ENCODE measurements at places on chromosomes 3 and 15.

GRCh38 chr3:152508705-152509104 lies 240.0 kb downstream of the MBNL1 start:
- no peak for DNase-seq

GRCh38 chr15:83046558-83047127 lies 20.4 kb downstream of the BTBD1 start:
- DNase-seq = no peak

DNA sequence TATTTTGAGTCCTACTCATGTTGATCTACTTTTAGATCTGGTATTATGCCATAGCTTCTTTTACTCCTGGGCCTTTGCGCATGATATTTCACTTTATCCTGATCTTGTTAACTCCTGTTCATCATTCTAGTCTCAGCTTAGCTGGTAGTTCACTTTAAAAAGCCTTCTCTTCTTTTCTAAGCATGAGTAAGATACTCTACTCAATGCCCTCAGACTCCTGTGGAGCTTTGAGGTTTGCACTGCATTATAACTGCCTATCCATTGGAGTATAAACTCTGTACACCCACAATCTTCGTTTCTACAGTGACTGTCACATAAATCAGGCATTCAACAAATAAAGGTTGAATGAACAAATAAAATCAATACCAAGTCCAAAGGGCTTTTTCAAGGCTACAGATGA lies 357.9 kb upstream of the KCNH8 start:
- no peak for DNase-seq

GRCh38 chr15:80404057-80404760 lies at the start of gene ARNT2:
TSS of gene ARNT2 (plus strand) at chr15:80404382. CDS start at chr15:80404516, 134 bp downstream.
- DNase-seq = no peak

DNA sequence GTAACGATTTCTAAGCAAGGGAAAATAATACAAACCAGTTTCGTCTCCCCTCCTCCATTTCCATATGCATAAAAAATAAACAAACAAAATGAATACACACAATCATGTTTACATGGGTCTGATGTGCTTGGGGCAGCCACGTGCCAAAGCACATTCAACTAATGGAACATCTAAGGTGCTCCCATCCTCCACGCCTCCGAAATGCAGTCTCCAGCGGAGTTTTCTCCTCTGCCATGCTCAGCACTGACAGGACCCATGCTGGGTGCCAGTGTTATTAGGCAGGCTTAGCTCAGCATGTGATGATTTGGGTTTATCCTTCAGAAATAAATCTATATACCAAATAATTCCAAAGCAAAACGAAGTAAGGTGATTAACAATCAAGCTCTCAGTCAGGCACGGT lies 337.3 kb upstream of the ATP10A start:
- no peak for DNase-seq

- no peak for DNase-seq
Measured at GRCh38 chr3:140954576-140954975, 12.9 kb downstream of the SLC25A36 start.

GRCh38 chr3:144375088-144375487 lies 403.5 kb downstream of the DIPK2A start:
- DNase-seq = no peak

- DNase-seq = no peak
Measured at GRCh38 chr3:86244905-86245304, 746.0 kb downstream of the VGLL3 start.

DNA sequence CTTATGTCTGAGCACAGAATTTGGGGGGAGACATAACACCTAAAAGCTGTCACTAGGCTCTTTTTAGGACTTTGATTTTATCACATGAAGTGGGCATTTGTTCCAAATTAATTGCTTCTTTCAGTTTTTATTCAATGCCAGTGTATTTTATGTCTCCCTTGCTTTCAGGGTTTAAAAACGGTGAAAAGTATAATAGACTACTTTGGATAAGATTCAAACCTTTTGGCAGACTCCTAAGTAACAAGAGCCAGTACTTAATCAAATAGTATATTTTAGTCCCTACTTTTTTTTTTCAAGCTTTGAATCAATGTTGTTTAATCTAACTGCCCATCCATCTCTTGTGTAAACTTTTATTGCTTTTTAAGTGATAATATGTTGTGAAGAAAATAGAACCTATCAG lies 847.2 kb upstream of the DPPA4 start:
- no peak for DNase-seq

GRCh38 chr3:195885036-195885891 lies 23.1 kb downstream of the TNK2 start:
- no peak for DNase-seq

DNA sequence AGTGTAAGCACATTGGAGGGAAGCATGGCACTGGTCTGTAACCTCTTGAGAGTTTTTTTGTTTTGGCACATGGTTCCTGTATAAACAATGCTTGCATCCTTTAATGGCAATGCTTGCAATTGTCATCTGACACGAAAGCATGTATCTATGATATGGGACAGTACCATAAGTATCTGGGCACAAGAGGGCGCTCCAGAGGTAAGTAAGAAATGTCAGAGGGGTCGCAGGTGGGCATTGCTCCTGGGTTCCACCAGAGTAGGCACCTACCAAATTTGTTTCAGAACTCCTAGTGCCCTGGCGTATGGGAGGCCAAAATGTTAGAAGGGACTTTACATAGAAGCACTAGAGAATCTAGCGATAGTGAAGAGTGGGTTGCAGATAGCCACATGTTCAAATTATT lies 58.7 kb upstream of the BCHE start:
- DNase-seq = no peak

DNA sequence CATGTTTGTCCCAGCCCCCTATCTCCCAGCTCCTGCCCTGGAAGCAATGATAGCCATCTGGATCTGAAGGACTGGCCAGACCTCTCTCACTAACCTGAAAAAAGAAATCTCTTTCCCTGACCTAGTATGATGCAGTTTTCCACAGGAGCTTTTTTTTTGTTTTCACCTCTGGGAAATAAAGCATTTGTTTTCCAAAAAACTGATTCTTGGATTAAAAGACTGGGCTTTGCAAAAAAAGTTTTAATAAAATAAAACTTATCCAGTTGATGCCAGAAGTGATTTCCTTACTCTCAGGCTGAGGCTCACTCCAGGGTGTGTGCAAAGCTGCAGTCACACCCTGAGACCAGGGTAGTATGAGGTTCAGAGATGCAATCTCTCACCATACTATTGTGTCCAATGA lies 104.0 kb downstream of the RYK start:
- DNase-seq = no peak

DNA sequence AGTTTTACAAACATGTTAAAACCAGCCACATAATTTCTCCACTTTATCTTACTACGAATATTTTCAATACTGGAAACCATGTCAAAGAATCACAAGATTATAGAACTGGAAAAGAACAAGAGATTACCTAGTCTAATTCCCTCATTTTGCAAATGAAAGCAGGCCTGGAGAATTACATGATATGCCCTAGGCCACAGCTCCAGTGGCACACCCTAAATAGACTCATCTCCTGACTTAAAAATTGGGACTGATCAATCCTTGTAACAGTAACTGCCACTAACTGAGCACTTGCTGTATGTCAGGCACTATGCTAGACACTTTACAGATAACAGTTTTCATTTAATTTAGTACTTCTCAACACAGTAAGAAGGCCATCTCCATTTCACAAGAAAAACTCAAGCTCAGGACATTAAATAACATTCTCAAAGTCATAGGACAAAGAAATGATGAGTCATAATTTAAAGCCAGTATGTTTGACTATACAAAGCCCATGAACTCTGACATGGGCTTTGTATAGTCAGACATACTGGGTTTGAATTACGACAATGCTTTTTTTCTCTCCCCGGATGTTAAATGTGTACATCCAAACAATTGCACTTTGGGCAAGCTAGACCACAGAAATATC lies 9.4 kb downstream of the IGSF11 start:
- no peak for DNase-seq

- no peak for DNase-seq
Measured at GRCh38 chr3:107973961-107974360, 116.9 kb downstream of the CD47 start.

DNA sequence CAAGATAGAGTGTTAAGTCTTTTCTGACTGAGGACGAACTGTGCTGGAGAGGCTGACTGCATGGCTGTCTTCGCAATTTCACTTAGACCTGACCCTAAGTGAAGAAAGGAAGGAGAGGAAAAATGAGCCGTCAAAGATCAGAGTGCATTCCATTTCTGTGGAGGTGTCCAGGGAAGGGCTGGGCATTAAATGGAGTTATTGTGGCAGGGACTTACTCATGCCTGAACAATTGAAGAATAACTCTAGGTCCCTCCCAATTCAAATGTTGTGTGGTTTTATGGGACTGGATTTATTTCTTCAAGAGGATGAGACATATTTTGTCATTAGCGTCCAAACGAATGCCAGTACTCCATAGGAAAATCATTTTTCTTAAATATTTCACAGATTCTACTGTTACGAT lies 187.3 kb upstream of the CFAP20DC start:
- no peak for DNase-seq

DNA sequence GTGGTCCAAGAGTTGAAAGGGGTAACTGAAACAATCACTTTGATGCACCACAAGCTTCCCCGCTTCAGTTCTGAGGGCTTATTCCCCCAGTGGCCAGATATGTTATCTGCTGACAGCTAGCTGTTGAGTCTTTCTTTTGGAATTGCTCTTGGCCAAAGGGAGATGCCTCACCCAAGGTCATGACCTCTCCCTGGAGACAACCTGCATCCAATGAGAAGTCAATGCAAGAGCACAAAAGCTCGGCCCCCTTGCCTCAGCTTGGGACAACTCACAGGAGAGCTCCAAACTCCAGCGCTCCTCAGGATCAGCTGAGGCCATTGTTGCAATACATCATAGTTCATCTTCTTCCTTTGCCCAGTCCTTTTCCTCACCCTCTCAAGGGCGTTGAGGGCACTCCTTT lies 31.0 kb upstream of the THBS1 start:
- DNase-seq = no peak

GRCh38 chr15:95146481-95146880 lies 915.1 kb downstream of the MCTP2 start:
- DNase-seq = no peak

DNA sequence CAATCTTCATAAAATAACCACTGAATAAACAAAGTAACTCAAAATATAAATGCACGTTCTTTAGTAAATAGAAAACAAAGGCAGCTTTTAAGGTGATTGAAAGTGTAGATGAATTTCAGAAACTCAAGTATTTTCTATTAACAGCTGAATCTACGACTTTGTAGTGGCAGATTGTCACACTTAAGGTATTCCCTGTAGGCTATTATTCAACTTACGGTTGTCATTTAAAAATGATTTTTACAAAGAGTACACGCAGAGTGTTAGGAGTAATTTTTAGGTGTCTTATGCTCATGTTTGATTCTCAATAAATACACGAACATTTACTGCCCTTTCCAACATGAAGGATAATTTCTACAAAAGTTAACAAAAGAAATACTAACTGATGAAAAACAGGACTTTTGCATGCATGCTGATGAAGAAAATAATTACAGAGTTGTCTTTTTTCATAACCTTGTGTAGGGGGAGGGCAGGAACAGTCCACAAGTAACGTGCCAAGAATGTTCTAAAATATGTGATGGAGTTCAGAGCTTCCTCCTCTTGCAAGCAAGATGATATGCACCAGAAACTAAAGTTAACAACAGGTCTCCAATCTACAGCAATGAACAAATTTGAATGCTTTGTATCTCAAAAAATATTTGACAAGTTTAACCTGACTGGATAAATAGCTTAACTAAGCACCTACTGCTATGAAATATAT lies 16.7 kb downstream of the DCBLD2 start:
- no peak for DNase-seq

GRCh38 chr3:112557976-112558375 lies 3.8 kb downstream of the ATG3 start:
- no peak for DNase-seq

DNA sequence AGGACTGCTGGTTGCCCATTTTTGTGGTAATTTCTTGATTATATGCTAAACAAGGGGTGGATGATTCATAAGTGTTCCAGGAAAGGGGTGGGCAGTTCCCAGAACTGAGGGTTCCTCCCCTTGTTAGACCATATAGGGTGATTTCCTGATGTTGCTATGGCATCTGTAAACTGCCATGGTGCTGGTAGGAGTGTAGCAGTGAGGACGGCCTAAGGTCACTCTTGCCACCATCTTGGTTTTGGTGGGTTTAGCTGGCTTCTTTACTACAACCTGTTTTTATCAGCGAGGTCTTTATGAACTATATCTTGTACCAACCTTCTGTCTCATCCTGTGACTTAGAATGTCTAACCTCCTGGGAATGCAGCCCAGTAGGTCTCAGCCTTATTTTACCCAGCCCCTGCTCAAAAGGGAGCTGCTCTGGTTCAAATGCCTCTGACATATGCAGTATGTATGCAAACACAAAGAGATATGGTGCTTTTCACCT lies 46.2 kb downstream of the C3orf38 start:
- DNase-seq = no peak

- DNase-seq = no peak
Measured at GRCh38 chr3:197050511-197050910, 20.9 kb upstream of the MELTF start.

GRCh38 chr3:31086698-31087097 lies 192.2 kb upstream of the GADL1 start:
- no peak for DNase-seq

GRCh38 chr3:5520237-5520636 lies 332.7 kb downstream of the EDEM1 start:
- DNase-seq = no peak
